ENCODE measurements at places on chromosomes 7 and 10. TPM values are rescaled to one million over a fixed set of nuclear protein-coding genes. Genes with fewer than 3 reads are reported as not detected.

Gene PTF1A
- not detected for total RNA-seq

DNA sequence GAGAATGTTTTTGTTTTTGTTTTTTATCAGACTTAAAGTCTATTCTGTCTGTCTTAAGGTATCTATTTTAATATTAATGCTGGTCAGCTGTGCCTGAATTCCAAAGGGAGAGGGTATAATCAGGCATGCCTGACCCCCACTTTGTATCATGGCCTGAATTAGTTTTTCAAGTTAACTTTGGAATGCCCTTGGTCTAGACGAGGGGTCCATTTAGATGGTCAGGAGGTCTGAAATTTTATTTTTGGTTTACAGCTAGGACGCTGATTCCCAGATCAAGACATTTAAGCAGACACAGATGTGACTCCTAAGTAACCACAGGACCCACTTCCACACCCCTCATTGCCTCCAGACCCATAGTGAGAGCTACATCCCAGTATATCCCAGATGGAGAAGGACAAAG, 189.5 kb downstream of the ARHGAP12 start:
- no peak for DNase-seq

Gene CRPPA
- 1.1 TPM for total RNA-seq

Gene OGDHL
- not detected for total RNA-seq

- no peak for DNase-seq
These were observed 19.2 kb downstream of the YKT6 start for GRCh38 chr7:44220046-44220357.

DNA sequence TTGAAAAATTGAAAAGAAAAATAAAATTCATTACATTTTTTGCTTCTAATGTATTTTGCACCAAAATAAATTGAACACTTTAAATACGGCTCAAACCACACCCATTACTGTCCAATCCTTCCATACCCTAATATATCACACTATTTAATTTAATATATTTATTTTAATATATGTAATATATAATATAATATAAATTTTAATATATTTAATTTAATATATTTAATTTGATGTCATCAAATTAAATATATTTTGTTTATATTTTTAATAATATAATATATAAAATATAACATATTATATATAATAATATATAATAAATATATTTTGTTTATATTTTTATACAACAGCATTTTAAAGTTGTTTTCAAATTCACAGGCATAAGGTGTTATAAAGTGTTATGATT, 15.7 kb upstream of the POU6F2 start:
- no peak for DNase-seq

GRCh38 chr7:80942261-80943041, 23.6 kb upstream of the SEMA3C start:
- DNase-seq: no peak

DNA sequence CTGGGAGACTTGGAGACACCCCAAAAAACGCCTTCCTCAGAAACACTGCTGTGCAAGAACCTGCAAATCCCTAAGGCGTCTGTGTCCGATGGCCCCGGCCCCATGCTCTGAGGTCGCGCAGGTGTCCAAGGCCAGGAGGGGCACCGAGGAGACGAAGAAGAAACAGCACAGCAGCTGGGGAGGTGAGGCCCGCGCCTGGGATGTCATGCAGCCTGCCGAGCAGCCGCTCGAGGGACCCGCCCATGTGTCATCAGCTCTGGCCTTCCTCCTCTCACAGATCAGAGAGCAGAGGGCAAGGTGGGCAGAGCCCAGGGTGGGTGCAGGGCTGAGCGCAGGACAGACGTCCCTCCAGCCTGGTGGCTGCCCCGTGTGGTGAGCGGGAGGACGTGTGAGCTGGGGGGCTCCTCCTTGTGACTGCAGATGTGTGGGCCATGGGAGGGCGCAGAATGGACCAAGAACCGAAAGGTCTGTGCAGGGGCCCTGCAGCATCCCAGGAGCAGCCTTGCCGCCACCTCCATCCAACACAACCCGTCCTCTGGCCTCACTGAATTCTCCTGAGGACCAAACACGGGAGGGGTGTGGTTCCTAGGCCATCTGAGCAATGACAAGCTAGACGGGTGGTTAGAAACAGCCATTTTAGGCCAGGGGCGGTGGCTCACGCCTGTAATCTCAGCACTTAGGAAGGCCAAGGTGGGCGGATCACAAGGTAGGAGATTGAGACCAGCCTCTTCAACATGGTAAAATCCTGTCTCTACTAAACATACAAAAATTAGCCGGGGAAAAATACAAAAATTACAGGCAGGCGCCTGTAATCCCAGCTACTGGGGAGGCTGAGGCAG, 13.1 kb upstream of the GPER1 start:
- DNase-seq: no peak

Gene CCDC172
- total RNA-seq: not detected

DNA sequence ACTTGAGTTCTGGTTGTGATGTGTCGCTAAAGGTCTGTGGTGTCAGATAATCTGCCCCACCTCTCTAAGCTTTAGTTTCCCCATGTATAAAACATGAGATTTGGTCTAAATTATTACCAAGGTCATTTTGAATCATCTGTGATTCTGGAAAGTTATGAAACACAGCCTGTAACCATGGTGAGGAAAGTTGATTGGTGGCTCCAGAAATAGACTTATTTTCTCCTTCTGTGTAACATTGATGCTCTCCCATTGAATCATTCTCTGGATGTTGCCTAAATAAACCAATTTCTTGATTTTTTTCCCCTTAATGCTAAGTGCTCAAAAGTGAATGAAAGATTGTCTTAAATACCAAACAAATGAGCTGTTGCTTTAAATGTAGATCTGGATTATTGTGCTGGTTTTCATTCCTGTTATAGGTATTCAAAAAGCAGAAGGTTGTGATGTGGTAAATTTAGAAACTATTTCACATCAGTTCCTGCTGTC, 30.0 kb upstream of the PCGF5 start:
- DNase-seq: no peak

- no peak for DNase-seq
These were observed at the start of gene TMEM273 for GRCh38 chr10:49187950-49188761. TMEM273 (minus strand) TSS chr10:49188391; CDS start chr10:49188336, 55 bp downstream.

All from CD4-positive, alpha-beta memory T cell (primary cell).